ENCODE measurements at places on chromosomes 1 and 21. TPM values are rescaled to one million over a fixed set of nuclear protein-coding genes. Genes with fewer than 3 reads are reported as not detected.

DNA sequence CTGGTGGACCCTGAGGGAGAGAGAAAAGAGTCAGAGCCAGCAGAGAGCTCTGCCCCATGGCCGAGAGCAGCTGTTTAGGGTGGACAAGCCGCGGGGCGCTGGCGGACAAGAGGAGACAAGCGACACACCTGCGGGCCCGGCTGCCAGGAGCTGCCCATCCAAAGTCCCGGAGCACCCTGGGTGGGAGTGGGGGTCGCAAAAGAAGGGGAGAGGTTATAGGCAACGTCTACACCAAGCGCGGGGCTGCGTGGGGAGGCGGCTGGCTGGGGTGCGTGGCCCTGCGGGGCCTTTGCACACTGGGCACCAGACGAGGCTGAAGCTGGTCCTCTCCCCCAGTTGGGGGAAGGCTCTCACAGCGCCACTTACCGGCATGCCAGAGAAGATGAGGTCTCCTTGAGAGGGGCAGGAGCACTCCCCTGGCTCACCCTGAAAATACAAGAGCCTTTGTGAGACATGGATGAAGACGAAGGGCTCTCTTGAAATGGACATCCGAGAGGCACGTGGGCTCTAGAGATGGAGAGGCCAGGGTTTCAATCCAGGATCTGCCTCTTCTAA, 24.1 kb downstream of the COL16A1 start:
- H3K36me3 ChIP-seq, result no peaks in the 10 kb centered on the region
- no peaks in the 10 kb centered on the region for H3K4me1 ChIP-seq
- no peak overlapping the region for H3K27ac ChIP-seq
- H3K4me3 ChIP-seq, result no peak overlapping the region
- DNase-seq, result no peak

DNA sequence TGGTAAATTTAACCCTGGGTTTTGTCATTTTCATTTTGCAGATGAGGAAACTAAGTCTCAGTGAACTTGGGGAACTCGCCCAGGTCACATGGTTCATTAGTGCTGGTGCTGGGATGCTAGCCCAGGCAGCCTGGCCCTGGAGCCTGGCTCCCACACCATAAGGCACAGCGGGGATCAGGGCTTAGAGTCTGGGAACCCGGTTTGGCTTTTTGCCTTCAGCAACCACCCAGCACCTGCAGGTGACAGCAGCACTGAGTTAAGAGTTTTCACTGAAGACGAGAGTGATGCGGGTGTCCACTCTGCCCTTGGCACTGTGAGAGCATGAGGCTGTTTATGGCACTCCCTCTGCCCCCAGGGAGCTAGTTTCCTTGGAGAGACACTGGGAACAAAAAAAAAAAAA, 18.4 kb upstream of the CD101 start:
- no peaks in the 10 kb centered on the region for H3K27me3 ChIP-seq
- DNase-seq, result no peak
- H3K27ac ChIP-seq, result no peak overlapping the region
- no peak overlapping the region for H3K4me3 ChIP-seq

- H3K4me3 ChIP-seq, result no peak overlapping the region
- DNase-seq, result no peak
- no peaks in the 10 kb centered on the region for H3K36me3 ChIP-seq
- H3K27me3 ChIP-seq, result no peaks in the 10 kb centered on the region
Measured at GRCh38 chr21:18725653-18726052, 322.1 kb upstream of the TMPRSS15 start.

The ERRFI1 gene
- total RNA-seq, result 0.22 TPM

The AKNAD1 gene
- not detected for total RNA-seq

The AGO3 gene
- total RNA-seq, result 29.4 TPM

The HMGCL gene
- 22.1 TPM for total RNA-seq

Data from activated CD4-positive, alpha-beta T cell treated with anti-CD3 and anti-CD28 coated beads, Interleukin-2, amount 10 ng/mL, durations not matched to agents 7 days and 5 days (primary cell).